ENCODE measurements at places on chromosomes 2 and 18.

DNA sequence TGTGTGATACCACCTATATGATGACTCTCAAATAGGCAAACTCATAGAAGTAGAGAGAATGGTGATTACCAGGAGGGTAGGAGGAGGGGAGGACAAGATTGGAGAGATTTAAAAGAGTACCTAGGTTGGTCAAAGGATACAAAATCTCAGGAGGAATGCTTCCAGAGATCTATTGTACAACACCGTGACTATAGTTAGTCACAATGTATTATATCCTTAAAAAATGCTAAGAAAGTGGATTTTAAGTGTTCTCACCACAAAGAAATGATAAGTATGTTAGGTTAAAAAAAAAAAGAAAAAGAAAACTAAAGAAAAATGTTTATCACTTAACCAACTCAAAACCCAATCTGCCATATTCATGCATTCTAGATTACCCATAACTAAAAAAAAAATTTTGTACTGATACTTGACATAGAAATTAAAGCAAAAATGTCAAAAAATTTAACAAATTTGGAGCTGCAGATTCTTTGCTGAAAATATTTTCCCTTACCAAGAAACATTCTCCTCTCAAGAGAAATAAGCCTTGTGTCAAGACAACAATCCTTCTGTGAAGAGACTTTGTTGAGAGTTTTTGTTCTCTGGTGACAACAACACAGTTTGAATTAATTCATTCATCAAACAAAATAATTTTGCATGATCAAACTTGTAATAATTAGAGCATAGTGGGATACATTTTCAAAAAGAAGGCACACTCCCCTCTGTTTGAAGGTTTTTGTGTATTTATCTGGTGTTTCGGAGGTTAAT, 213.1 kb downstream of the DNER start:
- DNase-seq: peak; percentile 18

GRCh38 chr2:20744366-20745335, 77.7 kb downstream of the GDF7 start:
- DNase-seq: no peak

DNA sequence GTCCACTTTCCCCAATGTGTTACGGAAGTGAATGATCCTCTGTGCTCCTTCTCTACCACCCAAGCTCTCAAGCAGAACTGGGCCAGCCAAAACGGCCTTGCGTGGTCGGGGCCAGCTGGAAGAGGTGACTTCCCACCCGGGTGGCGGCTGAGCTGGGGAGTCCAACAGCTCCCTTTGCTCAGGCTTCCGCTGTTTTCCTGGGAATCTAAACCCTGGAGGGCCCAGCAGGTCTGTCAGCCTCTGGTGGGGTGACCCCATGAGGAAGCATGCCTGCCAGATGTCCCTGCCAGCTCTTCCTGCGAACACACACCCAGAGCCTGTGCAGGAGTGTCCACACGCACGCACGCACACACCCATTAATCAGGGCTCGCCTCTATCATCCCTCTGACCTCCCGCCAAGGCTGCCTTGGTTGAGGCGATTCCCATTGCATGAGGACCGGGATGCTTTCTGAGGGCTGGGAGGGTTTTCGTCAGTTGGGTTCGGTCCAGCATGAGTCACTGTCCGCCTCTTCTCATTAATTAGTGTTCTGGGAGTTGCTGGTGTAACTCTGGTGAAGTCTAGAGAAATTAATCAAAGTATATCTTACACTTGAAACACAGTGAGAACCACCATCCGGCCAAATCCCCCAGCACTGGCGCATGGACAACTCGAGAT, 90.6 kb downstream of the TWIST2 start:
- DNase-seq: peak; percentile 23

GRCh38 chr2:203578759-203579643, 43.9 kb upstream of the RAPH1 start:
- peak; percentile 40 for DNase-seq

- DNase-seq: peak; percentile 28
These were observed 15.2 kb downstream of the FBXO41 start for GRCh38 chr2:73268830-73269685.

- no peak for DNase-seq
These were observed 78.0 kb downstream of the PTPN4 start for GRCh38 chr2:119837759-119838158.

GRCh38 chr18:8933714-8934284, 168.7 kb upstream of the NDUFV2 start:
- no peak for DNase-seq

- DNase-seq: no peak
These were observed 38.7 kb downstream of the BUB1 start for GRCh38 chr2:110638952-110639695.

- DNase-seq: no peak
These were observed 828.9 kb downstream of the EPHA4 start for GRCh38 chr2:220743203-220743602.

DNA sequence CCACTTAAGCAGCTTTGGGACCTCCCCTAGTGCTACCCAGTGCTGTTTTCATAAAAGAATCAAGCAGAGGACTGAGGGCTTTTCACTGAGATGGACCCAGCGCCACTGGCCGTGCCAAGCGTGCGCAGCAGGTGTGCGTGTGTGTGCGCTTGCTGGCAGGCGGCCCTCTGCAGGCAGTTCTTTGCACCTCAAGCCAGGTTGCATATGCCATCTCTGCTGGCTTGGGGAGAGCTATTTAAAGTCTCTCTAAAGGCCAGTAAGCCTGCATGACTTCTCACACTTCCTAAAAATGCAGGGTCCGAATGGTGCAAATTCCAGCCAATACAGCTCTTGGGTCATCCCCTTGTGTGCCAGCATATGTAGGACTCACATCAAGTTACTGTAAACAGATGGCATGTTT, 255.5 kb downstream of the RNF152 start:
- DNase-seq: no peak

DNA sequence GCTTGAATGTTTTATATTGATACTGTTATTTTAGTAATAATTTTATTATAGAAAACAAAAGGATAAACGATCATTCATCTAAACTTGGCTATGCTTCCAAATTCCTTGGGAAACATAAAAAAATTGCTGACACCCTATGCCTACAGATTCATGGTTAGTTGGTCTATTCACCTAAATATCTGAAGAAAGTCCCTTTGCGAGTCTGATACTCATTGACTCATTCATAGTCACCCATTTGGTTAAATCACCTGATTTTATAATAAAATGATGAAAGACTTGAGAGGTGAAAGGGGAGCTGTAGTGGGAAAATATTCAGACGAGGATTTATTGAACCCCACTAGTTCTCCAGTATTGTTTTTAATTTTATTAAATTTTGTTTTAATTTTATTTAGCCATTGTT, 112.0 kb downstream of the PTPN4 start:
- no peak for DNase-seq

GRCh38 chr2:150674283-150674682, 186.8 kb upstream of the RND3 start:
- DNase-seq: peak; percentile 60

DNA sequence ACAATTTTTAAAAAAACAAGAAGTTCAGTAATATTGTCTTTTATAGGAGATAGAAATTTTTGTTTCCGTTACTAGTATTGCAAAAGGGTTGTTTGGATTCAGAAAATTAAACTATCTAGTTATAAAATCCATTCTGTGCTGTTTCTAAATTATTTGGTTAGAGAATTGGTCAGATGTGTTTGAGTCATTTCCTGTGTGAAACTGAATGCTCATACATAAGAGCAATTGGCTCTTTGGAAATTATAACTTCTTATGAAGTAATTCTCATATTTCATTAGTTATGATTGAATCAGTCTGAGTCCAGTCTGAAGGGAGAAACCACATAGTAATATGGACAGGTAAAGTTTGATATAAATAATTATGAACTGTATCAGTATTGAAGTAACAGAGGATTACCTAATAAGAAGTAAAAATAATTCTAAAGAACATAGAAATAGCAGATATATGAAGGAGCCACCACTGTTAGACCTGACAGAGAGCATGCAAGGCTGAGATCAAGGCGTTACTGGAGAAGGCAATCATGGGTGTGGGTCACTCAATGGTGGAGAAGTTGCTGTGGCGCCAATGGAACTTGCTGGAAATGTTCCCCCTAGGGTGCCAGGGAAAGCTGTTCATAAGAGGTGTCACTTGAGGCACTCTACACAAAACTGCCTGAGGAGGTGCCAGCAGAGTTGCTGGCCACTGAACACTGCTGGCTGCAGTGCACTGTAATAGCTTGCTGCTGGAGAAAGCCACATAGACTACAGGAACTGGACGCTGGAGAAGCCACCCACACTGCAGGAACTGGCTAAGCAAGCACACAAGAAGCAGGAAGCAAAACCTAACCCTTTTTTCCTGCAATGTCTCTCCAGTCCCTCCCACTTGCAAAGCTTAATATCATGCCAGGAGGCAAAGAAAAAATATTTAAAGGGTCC, 18.0 kb upstream of the FAP start:
- DNase-seq: peak; percentile 61

Measured in adipocyte (in vitro differentiated cells).